ENCODE measurements at places on chromosomes 2 and 18.

DNA sequence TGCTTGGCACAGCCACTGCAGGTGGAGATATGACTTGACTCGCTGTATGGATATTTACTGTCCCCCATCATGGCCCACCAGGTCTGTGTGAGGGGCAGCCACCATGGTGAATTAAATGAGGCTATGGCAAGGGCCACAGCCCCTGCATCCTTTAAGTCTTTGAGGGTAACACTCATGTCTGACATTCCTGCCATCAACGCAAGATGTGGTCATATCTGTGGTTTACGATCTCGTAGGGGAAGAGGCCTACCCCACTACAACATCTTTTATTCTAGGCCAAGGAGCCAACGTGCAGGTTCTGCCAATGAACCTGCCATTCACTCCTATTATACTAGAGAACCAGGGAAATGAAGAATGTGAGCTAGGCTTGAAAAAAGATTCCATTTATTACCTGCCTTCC, 381.6 kb upstream of the ID2 start:
- no peak for DNase-seq

- DNase-seq = no peak
These were observed 24.8 kb downstream of the MAP3K2 start for GRCh38 chr2:127362971-127363370.

DNA sequence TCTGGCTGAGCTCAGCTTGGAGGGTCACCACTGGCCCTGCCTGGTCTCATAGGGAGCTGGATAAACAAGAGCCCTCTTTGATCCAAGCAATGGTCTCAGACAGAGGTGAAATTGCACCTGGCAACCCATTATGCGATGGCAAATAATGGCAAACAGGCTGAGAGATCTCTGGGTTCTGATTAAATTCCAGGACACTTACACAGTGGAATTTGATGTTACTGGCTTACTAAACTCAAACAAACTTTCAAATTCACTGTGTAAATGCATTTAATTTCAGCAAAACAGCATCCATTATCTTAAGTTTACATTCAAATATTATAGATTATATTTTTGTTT, 19.5 kb upstream of the STAT4 start:
- no peak for DNase-seq

DNA sequence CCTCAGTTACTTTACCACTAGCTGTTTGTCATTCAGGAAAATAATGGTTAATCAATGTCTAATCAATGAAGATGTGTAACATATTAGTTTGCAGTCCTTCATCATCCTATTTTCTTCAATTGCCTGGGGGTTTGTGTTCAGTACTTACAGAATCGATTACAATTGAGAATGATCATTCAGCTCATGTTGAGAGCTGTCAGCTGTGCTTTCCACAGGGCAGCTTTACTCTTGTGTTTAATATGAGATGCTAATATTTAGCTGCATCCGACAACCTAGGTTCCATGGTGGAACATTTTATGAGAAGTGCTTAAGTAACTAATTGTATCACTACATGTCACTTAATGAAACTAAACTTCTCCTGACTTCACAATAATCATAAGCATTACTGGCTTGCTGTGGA, 191.9 kb downstream of the GRB14 start:
- DNase-seq = no peak

DNA sequence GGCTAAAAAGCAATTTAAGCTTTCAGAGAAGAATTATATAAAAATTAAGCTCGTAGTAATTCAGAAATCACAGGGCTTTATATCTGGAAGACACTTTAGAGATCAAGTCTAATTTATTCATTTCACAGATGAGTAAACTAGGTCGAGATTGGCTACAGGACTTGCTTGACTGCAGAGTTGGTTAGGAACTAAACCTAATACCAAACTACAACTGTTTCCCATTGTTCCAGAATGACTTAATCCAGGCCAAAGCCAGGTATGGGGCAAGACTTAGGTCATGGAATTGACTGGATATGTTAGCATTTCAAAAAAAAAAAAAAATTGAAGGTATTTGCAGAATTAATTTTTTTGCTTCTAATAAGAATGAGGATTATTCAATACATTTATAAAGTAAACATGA, 146.1 kb downstream of the RIT2 start:
- DNase-seq = no peak

- no peak for DNase-seq
These were observed 338.3 kb downstream of the GULP1 start for GRCh38 chr2:188629753-188630527.

GRCh38 chr2:11752906-11753305, 6.5 kb downstream of the LPIN1 start:
- no peak for DNase-seq

DNA sequence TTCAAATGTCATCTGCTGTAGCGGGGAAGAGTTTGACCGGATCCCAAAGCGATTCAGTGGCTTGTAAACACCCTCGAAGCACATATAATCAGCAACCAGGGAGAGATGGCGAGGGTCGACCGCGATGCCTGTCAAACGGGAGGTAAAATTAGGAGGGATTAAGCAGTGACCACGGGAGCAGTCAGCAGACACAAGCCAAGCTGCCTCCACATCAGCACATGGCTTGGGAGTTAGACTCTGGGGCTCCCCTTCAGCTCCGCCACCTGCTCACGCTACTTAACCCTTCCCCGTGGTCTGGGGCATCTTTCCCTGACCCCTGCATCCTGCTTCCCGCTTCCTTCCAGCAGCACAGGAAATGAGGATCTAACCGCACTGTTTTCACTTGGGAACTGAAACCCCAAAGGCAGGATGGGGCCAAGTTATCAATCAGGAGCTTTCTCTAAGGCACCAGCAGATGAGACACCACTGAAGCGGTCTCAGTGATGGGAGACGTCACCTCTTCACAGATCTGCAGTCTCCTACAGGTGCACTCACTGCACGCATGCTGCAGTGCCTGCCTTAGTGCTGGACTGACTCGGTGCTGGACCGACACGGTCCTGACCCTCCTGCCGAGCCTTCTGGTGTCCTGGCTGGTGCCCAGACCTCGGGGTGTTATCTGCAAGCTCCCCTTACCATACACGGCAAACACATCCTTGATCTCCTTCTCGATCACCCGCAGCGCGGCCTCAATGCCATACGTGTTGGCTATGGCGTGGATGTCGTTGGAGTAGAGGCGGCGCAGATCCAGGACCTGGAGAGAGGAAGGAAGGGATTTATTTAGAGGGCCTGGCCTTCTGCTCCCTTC, 77.5 kb downstream of the POLR1A start:
- DNase-seq = no peak

GRCh38 chr18:57728941-57729511, 74.1 kb downstream of the ATP8B1 start:
- DNase-seq = no peak

GRCh38 chr2:64322433-64322832, 131.5 kb upstream of the LGALSL start:
- no peak for DNase-seq

DNA sequence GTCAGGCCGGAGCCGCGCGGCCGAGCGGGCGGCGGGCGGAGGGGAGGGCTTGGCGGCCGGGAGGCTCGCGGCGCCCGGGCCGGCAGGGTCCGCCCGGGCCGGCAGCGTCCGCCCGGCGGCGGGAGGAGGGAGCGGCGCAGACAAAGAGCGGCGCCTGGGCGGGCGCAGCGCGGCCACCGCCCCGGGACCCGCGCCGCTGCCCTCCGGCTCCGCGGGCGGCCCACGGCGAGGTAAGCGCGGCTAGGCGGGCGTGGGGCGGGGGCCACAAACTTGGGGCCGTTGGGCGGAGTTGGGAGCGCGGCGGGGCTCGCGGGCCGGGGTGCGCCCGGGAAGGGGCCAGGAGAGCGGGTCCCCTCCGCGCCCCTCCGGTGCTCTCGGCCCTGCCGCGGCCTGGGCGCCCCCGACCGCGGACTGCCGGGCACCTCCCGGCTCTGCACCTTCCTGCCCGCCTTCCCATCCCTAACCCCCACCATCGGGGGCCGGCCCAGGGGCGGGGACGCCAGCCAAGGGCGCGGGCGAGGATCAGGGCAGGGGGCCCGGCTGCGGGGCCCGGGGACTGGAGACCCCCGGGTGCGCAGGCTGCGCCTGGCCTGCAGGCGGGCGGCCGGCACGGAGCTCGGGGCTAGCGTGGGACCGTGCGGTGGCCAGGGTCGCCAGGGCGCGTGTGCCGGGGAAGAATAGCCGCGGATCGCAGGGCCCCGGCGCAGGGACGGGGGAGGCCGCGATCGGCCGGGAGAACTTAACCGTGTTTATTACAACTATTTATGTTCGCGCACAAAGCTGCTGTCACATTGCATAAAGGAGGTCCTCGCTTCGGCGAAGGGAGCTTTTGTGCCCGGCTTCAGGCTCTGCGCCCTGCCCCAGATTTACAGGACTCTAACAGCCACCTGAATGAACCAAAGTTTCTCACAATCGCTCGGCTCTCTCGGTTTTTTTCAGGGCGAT, at the start of gene NCK2:
TSS of gene NCK2 (plus strand) at position 4 of the 945 bp plus-strand sequence. CDS start 110,152 bp downstream, outside the sequence.
- no peak for DNase-seq

DNA sequence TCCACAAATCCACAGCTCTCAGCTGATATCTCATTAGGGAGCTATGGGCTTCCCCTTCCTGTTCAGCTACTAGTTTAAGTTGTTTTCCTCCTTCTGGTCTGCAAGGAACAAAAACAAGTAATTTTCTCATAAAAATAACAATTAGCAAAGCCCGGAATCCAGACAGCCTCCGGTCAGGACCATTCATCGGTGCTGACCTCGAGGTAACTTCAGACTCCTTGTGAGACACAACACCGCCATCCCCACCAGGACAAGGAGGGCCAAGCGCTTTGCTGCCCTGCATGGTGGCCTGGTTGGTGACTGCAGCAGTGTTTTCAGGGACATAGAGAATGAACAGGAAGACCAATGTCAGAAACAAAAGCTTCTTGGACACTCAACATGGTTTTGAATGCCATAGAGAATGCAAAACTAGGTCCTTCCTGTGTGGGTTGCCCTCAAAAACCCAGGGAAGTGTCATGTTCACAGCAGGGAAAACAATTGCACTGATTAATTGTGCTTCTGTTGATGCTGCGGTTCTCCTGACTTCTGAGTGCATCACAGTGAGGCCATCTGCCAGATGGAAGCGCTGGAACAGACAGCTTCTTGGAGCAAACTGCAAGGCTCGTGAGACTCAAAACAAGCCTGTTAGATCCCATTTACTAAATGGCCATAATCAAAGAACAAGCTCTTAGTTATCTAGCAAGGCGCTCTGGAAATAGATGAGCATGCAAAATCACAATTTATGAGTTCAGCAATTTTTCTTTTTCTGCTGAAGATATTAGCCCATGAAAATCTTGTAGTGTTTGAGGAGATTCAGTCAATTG, 77.1 kb downstream of the HS1BP3 start:
- no peak for DNase-seq

GRCh38 chr2:58376592-58376991, 135.5 kb upstream of the FANCL start:
- DNase-seq = no peak

DNA sequence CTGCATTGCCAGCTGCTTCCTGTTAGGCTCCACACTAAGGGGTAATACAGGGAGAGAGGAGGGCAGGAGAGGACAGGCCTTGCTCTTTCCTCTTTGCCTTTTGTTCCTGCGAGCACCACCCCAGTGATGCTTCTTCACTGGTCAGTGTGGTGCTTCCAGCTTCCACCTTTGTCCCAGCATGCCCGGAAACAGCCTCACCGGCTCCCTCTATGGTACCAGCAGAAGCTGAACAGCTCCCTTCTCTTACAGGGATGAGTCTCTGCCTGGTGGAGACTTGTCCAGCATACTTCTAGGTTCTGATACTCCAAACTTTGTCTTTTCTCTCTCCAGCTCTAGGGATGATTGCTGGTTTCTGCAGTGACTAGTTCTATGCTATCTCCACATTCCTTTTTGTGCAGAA, 413.3 kb downstream of the TSN start:
- no peak for DNase-seq

GRCh38 chr18:37588289-37588688, 22.7 kb upstream of the CELF4 start:
- no peak for DNase-seq

DNA sequence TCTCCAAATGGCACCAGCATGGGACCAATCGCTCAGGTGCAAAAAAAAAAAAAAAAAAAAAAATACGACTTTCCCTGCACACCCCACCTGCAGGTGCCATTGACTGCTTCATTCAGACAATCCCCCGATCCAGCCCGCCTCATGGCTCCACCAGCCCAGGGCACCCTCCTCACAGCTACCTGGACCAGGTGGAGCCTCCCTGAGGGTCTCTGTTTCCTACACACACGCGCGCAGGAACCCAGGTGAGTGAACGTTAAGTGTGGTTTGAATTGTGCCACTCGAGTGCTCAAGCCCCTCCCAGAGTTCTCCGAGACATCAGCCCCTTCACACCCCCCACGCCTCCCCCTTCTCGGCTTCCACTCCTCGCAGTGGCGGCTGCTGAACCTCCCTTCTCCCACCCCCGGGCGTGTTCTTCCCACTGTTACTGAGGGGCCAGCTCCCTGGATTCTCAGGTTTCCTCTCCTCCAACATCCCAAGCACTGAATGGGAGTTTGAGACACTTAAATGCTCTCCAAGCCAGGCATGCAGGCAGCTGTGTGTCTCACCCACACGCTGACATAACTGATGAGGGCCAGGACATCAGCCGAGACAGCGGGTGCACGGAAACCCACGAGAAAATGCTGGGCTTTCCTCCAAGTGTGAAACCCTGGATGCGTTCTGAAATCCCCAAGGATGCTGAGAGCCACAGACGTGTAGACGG, 88.8 kb upstream of the SNTG2 start:
- DNase-seq = no peak

GRCh38 chr18:32470714-32471633, at the start of gene GAREM1:
Gene GAREM1 (minus strand): TSS chr18:32470882. CDS start chr18:32470428, 454 bp downstream.
- DNase-seq = peak; percentile 53

DNA sequence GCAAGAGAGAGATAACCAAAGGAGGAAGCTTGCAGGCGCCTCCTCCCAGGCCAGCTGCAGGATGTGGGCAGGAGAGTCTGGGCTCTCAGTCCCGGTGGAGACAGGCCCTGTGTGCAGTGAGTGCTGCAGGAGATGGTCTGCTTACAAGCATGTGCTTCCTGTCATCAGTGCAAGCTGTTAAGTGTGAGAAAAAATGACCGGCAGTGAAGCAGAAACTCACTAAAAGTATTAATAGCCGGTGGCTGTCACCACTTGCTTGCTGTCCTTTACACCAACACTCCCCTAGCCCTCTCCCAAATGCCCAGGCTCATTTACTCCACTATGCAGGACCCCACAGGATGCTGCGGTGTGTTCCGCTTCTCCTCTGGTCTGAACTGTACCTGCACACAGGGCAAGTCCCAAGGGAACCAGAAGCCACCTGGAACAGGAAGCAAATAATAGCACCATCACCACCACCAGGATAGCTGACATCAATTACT, 435.6 kb upstream of the HS6ST1 start:
- DNase-seq = no peak

GRCh38 chr2:227785293-227785692, 28.3 kb upstream of the CCL20 start:
- no peak for DNase-seq

- DNase-seq = no peak
These were observed 95.0 kb downstream of the TMEM163 start for GRCh38 chr2:134623796-134624195.

- DNase-seq = no peak
These were observed 235.1 kb downstream of the GRB14 start for GRCh38 chr2:164386231-164386630.

GRCh38 chr2:10494351-10495066, 46.4 kb upstream of the ODC1 start:
- DNase-seq = no peak

- no peak for DNase-seq
These were observed 115.8 kb upstream of the DTNA start for GRCh38 chr18:34594266-34594665.

GRCh38 chr18:421247-422155, 79.0 kb downstream of the COLEC12 start:
- no peak for DNase-seq
